ENCODE measurements at places on chromosomes 2 and 18. TPM values are rescaled to one million over a fixed set of nuclear protein-coding genes. Genes with fewer than 3 reads are reported as not detected.

- DNase-seq: no peak
Observed at GRCh38 chr2:118589721-118590120, 257.7 kb downstream of the EN1 start.

OSBPL6 gene
- 4.6 TPM for total RNA-seq

- no peak for DNase-seq
Observed at GRCh38 chr2:238096311-238097011, 3.7 kb upstream of the ESPNL start.

GRCh38 chr2:38076152-38076709, 280 bp upstream of the CYP1B1 start:
- peak; percentile 86 for DNase-seq

CACNB4 gene
- 0.32 TPM for total RNA-seq

GRCh38 chr2:75076088-75076487, 117.6 kb downstream of the POLE4 start:
- no peak for DNase-seq

DNA sequence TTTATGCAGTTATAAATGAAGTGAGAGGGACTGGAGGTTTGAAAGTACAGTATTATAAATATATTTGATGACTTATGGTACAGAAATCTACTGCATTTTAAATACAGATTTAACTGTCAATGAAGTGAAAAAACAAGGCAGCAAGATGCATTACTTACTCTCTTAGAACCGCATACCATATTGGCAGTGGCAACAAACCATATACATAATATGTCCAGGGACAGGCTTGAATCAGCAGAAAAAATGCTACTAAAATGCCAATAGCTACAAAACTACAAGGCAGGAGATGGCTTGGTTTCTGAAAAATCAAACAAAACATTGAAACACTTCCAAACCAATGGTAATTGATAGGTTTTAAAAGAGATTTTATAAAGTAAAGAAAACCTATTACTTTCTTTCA, 77.2 kb downstream of the PIGN start:
- DNase-seq: no peak

- DNase-seq: no peak
Observed at GRCh38 chr2:180010701-180011100, 3.6 kb upstream of the CWC22 start.

- no peak for DNase-seq
Observed at GRCh38 chr2:50388324-50388723, 643.6 kb downstream of the NRXN1 start.

MOCOS gene
- total RNA-seq: 0.27 TPM

GRCh38 chr2:86054535-86055082, 51.1 kb downstream of the POLR1A start:
- no peak for DNase-seq

DNA sequence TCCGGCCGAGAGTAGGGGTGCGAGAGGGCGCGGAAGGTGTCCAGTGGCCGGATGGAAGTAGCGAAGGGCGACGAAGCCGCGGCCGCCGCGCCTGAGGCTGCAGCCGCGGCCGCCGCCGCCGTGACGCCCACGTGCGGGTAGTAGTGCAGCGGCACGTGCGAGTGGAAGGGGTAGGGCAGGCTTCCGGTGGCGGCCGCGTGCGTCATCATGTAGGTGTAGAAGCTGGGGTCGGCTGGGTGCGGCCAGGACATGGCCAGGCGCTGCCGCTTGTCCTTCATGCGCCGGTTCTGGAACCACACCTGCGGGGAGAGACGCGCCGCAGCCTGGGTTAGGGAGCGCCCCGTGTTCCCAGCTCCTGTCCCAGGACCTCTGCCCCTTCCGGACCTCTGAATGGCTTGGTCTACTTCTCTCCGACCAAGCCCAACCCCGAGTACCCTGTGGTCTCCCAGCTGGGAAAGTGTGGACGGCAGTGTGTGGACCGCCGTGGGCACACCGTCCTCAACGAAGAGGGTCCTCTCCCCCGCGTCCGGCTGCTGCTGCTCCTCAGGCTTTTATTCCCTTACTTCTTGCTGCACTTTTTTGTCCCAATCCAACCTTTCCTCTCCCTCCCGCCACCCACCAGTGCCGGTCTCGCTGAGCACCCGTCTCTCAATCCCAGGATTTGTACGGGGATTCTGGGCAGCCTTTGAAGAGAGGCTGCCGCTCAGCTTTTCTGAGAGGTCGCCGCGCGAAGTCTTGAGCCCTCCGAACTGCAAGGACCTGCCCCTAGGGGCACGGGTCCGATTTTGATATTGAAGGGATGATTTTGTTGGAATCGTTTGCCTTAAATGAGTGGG, 3.0 kb downstream of the EVX2 start:
- DNase-seq: no peak

DNA sequence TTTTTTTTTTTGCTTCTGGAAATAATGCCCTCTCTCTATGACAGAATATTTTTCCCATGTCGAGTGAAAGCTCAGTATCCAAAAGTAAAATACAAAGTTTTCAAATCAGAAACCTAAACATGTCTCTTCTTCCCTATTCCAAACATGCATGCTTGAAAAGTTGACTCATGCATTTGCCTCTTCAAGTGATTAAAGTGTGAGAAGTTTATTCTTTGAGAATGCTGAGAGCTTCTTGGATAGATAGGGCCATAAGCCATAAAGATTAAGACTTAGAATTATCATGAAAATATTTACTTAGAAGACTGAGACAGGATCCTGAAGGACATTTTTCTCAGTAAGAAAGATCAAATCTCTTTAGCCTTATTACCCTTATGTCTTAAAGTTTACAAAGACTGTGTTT, 98.6 kb upstream of the EPB41L5 start:
- DNase-seq: no peak

DNA sequence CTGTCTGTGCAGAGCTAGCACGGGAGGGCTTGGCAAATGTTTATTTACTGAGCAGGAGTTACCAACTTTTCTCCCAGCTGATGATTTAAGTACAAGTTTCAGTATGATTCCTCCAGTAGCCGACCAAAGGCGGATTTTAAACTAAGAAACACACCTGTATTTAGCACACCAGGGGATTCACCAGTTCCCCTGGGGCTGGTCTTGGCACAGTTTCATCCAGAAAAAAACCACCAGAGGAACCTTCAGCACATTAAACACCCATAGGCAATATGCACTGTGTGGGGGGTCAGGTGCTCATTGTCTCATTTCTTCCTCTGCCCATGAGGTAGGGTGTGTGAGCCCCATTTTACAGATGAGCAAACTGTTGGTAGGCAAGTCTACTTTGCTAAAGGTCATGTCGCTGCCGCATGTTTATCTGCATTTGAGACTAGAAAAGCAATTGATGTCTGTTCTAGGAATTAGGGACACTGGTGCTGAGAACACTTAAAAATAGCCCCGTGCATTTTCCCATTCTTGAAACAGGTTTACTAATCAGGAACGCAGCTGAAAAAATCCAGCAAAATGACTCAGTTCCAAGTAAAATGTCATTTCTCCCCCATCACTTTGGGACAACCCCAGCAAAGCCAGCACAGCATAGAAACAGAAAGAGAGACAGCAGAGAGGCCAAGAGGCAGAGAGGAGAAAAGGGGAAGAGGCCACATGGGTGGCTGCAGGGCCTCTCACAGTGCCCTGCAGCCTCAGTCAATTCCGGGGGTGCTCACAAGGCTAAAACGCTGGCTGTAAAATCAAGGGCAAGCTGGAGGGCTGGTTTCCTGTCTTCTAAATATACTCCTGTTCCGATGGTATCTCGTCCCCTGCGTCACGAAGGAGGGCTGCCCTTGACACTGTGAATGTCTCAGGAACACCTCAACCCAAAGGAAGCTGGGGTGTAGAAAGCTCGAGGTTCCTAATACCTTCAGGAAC, 166.8 kb upstream of the ID2 start:
- peak; percentile 46 for DNase-seq

DNA sequence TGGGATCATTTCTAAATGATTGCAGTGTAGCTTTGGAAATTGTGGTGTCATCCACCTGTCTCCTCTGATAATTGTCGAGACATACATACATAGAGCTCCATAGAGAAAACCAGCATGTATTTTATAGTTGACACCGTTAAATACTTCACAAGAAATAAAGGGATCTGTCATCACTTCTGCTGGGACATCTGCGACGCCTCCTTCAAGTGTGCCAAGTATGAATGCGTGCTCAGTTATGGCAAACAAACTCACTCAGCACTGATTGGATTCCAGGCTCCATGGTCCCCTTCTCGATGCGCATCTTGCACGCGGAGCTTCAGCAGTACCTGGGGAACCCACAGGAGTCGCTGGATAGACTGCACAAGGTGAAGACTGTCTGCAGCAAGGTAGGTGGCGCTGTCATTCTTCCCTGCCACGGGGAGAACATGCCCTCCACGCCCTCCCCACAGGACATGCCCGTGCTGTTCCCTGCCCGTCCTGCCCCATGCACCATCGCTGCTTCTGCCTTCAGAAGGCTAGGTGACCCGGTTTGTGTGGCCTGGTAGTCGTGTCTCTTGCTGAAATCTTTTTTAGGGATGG, 64.1 kb downstream of the TRAPPC12 start:
- DNase-seq: no peak

- DNase-seq: no peak
Observed at GRCh38 chr2:143604566-143604959, 475.3 kb downstream of the ARHGAP15 start.

- DNase-seq: no peak
Observed at GRCh38 chr2:241926541-241927311, 57.2 kb downstream of the RTP5 start.

DNA sequence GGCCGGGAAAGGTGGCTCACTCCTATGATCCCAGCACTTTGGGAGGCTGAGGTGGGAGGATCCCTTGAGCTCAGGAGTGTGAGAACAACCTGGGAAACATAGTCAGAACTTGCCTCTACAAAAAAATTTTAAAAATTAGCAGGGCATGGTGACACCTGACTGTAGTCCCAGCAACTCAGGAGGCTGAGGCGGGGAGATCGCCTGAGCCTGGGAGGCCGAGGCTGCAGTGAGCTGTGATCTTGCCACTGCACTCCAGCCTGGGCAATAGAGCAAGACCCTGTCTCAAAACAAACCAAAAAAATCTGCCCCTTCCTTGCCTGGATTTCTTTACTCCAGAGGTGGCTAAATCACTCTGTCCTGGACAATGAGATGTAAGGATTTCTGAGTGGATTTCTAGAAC, 197.7 kb downstream of the NRP2 start:
- DNase-seq: no peak

MYO3B gene
- total RNA-seq: 0.05 TPM

GRCh38 chr2:29035016-29035745, 39.1 kb downstream of the PCARE start:
- no peak for DNase-seq

NGEF gene
- total RNA-seq: not detected

- DNase-seq: no peak
Observed at GRCh38 chr2:64230540-64230939, 86.3 kb upstream of the PELI1 start.

- no peak for DNase-seq
Observed at GRCh38 chr2:187912950-187913349, 358.7 kb upstream of the TFPI start.

DNA sequence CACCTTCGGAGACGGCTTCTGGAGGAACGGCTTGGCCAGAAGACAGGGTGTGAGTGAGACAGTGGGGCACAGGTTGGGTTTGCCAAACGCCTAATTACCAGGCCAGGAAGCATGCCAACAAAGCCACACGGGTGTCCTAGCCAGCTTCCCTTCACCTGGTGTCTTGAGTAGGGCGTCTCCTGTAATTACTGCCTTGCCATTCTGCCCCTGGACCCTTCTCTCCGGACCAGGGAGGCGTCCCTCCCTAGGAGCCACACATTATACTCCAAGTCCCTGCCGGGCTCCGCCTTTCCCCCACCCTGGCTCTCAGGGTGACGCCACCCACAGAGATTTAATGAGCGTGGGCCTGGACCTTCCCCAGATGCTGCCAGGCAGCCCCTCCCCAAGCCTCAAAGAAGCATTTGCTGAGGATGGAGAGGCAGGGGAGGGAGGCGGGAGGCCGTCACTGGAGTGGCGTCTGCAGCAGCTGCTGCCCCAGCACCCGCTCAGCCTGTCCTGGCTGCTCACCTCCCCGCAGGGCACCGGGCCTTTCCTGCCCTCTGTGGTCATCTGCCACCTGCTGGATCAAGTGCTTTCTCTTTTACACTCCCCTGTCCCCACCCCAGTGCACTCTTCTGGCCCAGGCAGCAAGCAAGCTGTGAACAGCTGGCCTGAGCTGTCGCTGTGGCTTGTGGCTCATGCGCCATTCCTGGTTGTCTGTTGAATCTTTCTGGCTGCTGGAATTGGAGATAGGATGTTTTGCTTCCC, 20.7 kb downstream of the FOSL2 start:
- DNase-seq: peak; percentile 56

- no peak for DNase-seq
Observed at GRCh38 chr18:29418136-29418535, 1241.2 kb upstream of the CDH2 start.

THADA gene
- total RNA-seq: 12.1 TPM

GRCh38 chr2:39913648-39914461, 134.8 kb upstream of the THUMPD2 start:
- no peak for DNase-seq

GRCh38 chr2:40412456-40412855, 39.4 kb downstream of the SLC8A1 start:
- DNase-seq: no peak

KIAA2012 gene
- not detected for total RNA-seq

DNA sequence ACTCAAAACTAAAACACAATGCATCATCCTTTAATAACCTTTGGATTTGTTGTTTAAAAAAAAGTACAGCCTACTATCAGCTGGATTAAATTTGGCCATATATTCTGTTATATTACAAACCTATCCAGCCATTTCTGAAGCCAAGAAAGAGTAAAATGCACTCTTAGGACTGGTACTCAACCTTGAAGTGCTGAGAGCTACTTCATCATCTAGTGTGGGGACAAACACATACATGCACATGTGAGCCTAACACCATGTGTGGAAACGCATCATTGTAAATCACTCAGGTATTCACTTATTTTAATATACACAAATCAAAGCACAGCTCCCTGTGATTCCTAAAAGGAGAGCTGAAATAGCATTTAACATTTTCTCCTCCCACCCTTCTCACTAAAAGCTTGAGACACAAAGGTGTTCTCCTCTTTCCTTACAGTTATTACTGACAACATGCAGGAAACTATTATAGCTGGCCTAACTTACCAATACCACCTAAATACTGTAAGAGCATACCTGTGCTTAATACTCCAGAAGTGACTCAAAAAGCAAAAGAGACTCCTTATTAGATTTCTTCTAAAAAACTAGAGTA, 7.5 kb downstream of the BAZ2B start:
- no peak for DNase-seq

DNA sequence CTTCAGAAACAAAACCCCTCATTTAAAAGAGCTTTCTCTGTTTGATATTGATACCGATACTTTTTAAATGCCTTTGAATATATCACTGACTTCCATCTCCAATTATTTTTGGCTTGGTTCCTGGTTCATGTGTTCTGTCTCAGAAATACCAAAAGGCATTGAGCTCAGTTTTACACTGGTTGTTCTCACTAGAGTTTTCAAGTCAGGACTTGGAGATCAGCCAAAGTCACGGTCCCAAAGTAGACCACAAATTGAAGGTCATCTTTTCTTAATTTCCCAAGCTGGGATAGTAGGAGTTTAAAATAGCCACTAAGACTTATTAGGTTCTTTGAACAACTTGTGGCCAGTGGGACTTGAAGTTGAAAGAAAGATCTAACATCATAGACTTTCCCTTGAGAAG, 24.2 kb downstream of the DHRS9 start:
- no peak for DNase-seq
